Activated CD8-positive, alpha-beta T cell treated with anti-CD3 and anti-CD28 coated beads, Interleukin-2, amount 10 ng/mL, durations not matched to agents 7 days and 5 days (primary cell): ENCODE measurements at places on chromosomes 7 and 10. TPM values are rescaled to one million over a fixed set of nuclear protein-coding genes. Genes with fewer than 3 reads are reported as not detected.

Gene CAV1
- total RNA-seq = not detected

Gene WDFY4
- 0.16 TPM for total RNA-seq

- H3K36me3 ChIP-seq = no peaks in the 10 kb centered on the region
- no peaks in the 10 kb centered on the region for H3K4me1 ChIP-seq
- no peak overlapping the region for H3K4me3 ChIP-seq
These were observed 142.5 kb downstream of the ACTR3B start for GRCh38 chr7:152902054-152902453.

DNA sequence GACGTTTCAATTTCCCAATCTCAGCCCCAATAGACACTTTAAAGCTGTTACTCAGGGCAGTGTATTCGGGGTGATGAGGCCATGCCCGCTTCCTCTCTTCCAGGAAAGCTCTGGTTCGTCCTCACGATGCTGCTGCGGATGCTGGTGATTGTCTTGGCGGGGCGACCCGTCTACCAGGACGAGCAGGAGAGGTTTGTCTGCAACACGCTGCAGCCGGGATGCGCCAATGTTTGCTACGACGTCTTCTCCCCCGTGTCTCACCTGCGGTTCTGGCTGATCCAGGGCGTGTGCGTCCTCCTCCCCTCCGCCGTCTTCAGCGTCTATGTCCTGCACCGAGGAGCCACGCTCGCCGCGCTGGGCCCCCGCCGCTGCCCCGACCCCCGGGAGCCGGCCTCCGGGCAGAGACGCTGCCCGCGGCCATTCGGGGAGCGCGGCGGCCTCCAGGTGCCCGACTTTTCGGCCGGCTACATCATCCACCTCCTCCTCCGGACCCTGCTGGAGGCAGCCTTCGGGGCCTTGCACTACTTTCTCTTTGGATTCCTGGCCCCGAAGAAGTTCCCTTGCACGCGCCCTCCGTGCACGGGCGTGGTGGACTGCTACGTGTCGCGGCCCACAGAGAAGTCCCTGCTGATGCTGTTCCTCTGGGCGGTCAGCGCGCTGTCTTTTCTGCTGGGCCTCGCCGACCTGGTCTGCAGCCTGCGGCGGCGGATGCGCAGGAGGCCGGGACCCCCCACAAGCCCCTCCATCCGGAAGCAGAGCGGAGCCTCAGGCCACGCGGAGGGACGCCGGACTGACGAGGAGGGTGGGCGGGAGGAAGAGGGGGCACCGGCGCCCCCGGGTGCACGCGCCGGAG is 2.6 kb downstream of the GJD4 start:
- H3K27me3 ChIP-seq = peaks cover 28% of the 10 kb centered on the region
- no peak overlapping the region for H3K27ac ChIP-seq
- DNase-seq = peak; percentile 28
- peaks cover 6% of the 10 kb centered on the region for H3K4me1 ChIP-seq
- peak overlapping the region; percentile 64 for H3K4me3 ChIP-seq

- no peak overlapping the region for H3K4me3 ChIP-seq
- H3K36me3 ChIP-seq = no peaks in the 10 kb centered on the region
- DNase-seq = no peak
- H3K4me1 ChIP-seq = no peaks in the 10 kb centered on the region
- H3K27me3 ChIP-seq = no peaks in the 10 kb centered on the region
These were observed 323.0 kb upstream of the PODXL start for GRCh38 chr7:131879424-131879823.

GRCh38 chr10:116134322-116134721 is 138.7 kb downstream of the GFRA1 start:
- peaks cover 3% of the 10 kb centered on the region for H3K27me3 ChIP-seq
- no peak for DNase-seq
- H3K4me3 ChIP-seq = no peak overlapping the region
- no peaks in the 10 kb centered on the region for H3K36me3 ChIP-seq

GRCh38 chr7:20249920-20250319 is 32.7 kb upstream of the MACC1 start:
- no peak for DNase-seq
- H3K4me1 ChIP-seq = no peaks in the 10 kb centered on the region
- H3K36me3 ChIP-seq = no peaks in the 10 kb centered on the region
- H3K4me3 ChIP-seq = no peak overlapping the region
- H3K27me3 ChIP-seq = no peaks in the 10 kb centered on the region
